ENCODE measurements at places on chromosomes 7 and 10.

DNA sequence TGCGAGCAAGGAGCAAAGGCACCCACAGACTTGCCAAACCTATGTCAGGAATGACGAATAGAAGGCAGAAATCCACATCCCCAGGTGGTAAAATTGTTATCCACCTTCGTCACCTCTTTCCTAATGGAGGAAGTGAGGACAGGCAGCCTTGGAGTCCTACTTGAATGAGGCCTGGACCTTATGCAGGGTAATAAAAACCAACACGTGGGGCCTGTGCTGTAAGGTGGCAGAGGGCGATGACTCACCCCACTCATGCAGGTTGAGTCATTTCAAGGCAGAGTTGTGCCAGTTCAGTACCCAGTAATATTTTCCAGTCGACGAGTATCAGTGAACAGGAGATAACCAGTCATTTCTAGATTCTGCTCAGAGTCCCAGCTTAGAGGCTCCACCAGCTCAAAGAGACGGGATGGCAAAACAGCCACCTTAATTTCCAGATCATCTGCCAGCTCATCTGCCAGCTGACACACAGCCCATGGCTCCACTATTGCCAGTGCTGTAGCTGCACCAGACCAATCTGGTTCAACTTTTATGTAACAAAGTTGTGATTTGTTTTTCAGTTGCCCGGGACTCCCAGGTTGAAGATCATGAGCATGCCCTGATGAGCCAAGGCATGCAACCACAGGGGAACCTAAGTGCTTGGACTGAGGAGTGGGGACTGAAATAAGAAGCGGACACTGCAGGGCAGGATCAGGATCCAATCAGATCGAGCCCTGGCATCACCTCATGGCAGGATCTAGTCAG, 176.2 kb upstream of the ITGB1 start:
- DNase-seq = peak; percentile 51

- DNase-seq = no peak
These were observed 3.5 kb downstream of the PPIA start for GRCh38 chr7:44799939-44800338.

GRCh38 chr7:26188957-26189541, 11.5 kb downstream of the HNRNPA2B1 start:
- no peak for DNase-seq

DNA sequence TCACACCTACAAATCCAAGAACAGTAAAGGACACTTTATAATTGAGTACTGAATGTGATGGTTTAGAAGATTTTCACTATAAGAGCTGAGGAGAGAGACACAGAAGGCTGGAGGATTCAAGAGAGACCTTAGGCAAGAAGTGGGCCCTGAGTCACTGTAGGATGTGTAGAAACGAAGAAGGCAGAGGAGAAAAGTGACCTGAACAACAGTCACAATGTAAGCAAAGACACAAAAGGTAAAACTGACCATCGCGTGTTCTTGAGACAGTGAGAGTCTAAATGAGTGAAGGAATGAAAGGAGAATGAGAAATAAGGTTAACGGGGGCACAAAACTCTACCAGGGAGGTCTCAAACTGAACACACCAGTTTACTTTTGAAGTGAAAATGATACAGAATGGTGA, 298.2 kb upstream of the LRGUK start:
- no peak for DNase-seq

DNA sequence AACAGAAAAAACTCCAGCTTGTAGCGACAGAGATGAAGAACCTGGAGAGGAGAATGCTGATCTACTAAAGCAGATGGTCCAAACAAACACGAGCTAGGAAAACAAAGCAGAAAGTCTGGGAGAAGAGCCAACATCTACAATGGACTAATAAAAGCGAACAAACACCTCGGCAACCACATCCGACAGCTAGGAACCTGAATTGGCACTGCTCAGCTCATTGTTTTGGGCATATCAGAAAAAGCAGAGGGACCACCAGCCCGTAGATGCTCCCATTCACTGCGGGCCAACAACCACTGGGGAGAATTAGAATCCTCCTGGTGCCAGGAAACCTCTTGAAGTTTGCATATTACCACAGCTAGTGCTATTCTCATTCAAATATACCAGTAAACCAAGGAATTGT, 204.7 kb downstream of the NXPH1 start:
- no peak for DNase-seq

- no peak for DNase-seq
These were observed 385.7 kb downstream of the TNS3 start for GRCh38 chr7:47196106-47196645.

DNA sequence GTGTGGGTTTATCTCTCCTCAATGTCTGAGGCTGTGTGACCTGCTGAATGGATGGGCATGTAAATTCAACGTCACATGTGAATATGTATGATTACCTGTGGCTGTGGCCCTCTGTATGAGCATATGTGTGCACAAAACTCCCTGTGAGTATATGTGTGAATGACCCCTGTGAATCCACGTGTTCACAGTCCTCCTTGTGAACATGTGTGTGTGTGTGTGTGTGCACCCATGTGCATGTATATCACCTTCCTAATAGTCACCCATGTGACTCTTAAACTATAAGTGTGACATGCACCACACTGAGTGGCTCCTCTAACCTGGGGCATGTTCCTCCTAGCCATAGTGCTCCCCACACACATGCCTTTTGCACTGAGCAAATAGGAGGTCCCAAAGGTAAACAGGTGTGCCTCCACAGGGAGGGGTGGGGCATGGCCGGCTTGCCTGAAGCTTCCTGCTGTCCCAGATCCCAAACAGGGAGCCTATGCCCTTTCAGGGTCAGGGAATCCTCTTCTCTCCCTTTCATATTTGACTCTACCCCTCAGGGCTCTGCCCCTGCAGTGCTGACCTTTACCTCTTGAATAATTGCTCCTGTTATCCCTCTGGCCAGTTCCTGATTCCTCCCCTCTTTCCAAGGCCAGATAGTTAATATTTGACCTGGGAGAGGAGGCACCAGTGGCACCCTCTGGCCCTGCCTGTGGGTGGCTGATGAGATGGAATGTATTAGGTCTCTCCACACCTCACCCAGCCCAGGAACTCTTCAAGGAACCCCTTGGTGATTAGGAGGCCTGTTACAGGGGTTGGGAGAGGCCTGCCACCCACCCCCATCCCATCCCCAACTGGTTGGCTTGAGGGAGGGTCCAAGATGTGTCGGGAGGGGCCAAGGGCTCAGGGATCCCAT, 1.9 kb downstream of the SEMA4G start:
- no peak for DNase-seq

DNA sequence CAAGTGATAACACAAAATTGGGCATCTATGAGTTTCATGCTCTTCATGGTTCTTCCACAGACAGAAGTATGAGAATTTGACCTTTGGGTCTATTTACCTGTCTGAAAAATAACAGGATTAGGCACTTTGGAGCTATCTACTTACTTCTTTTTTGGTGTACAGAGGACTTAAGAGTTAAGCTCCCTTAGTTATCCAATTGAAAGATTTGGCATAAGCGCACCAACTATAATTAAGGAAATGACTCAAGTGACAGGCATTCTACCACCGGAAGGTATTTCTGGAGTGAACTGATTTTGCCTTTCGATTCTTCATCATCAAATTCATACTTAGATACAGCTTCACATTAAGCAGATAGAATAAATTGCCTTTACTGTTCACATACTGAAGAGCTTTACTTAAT, 43.9 kb downstream of the IFIT5 start:
- DNase-seq = no peak

GRCh38 chr7:50513166-50513871, 51.9 kb downstream of the DDC start:
- no peak for DNase-seq

- no peak for DNase-seq
These were observed 480.5 kb downstream of the PHTF2 start for GRCh38 chr7:78279032-78279431.

GRCh38 chr7:1525409-1525808, 5.1 kb upstream of the MAFK start:
- DNase-seq = no peak

GRCh38 chr10:120112809-120113208, 220.3 kb downstream of the SEC23IP start:
- DNase-seq = no peak

DNA sequence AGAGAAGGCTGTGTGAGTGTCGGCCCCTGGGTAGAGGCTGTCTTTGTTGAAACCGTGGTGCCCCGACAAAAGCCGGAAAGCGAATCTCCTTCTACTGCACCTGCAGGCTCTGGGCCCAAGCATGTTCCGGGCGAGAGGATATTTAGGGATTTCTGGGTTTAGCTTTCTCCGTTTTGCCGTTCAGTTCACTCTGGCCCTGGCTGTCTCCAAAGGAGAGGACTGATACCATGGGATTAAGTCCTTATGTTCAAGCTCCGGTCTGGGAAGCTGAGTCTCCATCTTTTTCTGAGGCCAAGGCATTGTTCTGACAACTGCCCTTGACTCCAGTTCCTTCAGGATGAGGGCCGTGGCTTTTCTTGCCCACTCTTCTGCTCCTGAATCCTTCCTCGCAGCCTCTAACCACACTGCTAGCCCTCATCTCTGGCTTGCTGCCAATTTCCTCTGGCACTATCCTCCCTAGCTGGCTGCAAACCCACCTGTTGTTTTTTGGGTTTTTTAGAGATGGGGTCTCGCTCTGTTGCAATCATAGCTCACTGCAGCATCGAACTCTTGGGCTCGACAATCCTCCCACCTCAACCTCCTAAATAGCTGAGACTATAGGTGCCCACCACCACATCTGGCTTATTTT, 206.8 kb downstream of the SKIDA1 start:
- DNase-seq = no peak

DNA sequence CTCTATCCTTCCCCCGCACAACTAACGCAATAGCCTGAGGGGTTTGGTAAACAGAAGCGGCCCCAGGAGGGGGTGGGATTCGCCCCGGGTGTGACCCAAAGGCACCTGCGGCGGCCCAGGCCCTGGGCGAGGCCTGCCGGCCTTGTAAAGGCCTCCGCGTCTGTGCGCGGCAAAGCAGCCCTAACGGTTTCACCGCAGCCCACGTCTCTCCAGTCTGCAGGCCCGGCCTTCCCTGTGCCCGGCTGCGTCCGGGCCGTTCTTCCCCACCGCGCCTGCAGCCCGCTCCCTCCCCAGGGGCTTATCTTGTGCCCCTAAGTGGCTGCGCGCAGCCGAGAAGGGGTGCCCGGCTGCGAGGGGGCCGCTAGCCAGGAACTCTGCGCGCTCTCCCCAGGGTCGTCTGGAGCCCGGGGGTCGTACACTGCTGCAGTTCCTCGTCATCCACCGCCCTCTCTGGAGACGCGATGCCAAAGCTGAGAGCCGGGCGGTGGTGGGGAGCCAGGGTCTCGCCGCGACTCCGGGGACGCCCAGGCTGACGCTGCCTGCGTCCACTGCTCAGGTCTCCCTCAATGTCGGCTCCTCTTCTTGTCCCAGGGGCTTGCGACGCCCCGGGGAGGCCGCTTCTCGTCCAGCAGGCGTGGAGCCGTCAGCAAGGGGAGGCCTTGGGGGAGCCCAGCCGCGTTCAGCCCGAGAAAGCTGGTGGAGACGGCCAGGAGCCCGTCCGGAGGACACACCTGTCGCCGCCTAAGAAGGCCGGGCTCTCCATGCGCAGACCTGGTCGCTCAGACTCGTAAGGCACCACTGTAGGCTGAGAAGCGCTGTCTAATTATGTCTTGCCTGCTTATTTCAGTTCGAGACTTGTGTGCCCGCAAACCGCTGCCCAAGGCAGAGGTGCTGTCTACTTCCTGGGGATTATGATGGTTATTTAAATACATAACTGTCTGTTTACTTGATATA, 132.3 kb downstream of the SPAG6 start:
- no peak for DNase-seq

- no peak for DNase-seq
These were observed 82.0 kb downstream of the PLPP4 start for GRCh38 chr10:120539076-120539475.

- DNase-seq = no peak
These were observed 143.5 kb upstream of the ASAH2 start for GRCh38 chr10:50394832-50395231.

DNA sequence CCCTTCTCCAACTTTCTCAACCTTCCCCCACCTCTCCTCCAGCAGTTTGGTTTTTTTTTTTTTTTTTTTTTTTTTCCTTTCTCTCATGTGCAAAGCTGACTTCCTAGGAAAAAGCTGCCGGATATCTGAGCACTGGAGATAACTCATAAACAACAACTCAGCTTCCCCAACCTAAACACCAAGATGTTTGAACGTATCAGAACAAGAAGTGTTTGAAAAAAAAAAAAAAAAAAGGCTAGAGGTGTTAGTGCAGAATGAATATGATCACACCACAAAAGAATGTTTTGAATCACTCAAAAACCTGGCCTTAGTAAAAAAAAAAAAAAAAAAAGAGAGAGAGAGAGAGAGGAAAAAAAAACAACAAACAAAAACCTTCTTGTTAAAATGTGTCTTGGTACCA, 11.2 kb downstream of the GATA3 start:
- no peak for DNase-seq

- no peak for DNase-seq
These were observed 18.0 kb downstream of the SLC25A13 start for GRCh38 chr7:96303686-96304443.

- DNase-seq = no peak
These were observed 91.6 kb downstream of the MYOF start for GRCh38 chr10:93390306-93391090.

GRCh38 chr7:105353752-105354328, 34.9 kb downstream of the SRPK2 start:
- no peak for DNase-seq

DNA sequence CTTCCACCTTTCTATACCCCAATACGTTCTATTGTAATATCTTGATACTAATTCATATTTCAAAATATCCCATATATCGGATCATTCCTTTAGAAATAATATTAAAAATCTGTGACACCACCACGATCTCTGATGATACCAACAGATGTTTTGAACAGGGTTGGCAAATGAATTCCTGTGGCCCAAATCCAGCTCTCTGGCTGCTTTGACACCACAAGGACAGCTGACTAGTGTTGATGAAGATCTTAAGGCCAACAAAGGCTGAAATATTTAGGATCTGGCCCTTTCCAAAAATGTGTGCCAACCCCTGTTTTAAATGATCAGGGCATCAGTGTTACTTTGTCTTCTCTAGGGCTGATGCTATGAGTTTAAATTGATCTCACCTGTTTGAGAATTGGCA, 380.7 kb upstream of the PFKP start:
- DNase-seq = no peak

Measured in central memory CD8-positive, alpha-beta T cell (primary cell).